ENCODE measurements at places on chromosomes 1 and 21.

GRCh38 chr21:37711836-37712568, 204.3 kb downstream of the KCNJ6 start:
- DNase-seq, result peak; percentile 67

- no peak for DNase-seq
Observed at GRCh38 chr1:14842361-14842760, 243.9 kb downstream of the KAZN start.

DNA sequence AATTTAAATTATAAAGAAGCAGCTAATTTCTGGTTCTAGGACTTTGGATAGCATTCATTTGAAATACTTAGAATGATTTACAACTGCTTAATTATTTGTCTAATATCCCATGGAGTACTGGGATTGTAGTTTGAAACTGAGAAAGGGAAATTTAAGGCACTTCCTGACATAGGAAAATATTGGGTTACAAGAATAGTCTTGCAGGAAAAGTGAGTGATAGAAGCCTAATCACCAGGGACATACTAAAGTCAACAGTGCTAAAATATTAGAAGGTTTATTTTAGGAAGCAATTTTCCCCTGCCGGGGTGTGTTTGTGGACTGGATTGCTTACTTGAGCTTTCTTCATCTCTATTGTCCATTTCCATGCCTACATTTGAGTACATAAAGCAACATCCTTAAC, 661.6 kb downstream of the ADGRL2 start:
- no peak for DNase-seq

DNA sequence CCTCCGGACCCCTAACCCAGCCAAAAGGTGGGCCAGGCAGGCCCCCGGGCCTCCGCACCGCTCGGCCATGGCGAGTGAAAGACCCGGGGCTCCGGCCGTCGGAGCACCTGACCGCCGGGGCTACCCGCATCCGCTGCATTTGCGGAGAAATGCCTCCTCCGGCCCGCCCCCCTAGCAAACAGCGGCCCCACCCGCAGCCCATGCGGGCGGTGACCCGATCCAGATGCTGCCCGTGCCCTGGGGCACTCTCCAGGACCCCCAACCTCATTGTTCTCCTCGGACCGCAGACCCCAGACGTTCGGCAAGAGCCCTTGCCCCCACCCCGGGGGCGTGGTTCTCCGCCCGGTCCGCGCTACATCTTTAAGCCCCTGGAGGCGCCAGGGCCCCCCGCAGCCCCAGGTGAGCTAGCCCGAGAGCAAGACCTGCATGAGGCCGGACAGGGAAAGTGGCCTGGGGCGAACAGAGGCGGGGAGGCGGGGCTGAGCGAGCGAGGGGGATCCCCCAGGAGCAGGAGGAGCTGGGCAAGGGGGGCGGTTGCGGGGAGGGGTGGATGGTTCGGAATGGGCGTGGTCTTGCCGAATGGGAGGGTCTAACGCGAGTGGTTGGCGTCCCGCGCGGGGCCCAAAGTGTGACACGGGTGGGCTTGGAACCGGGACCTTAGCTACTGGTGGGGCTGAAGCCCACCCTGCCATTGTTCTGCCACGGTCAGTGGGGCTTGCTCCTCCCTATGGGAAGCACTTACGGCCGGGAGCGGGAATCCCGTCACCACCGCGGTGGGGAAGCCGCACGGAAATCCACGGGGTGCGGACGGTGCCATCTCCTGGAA, 6.3 kb upstream of the CRYBG2 start:
- peak; percentile 82 for DNase-seq

DNA sequence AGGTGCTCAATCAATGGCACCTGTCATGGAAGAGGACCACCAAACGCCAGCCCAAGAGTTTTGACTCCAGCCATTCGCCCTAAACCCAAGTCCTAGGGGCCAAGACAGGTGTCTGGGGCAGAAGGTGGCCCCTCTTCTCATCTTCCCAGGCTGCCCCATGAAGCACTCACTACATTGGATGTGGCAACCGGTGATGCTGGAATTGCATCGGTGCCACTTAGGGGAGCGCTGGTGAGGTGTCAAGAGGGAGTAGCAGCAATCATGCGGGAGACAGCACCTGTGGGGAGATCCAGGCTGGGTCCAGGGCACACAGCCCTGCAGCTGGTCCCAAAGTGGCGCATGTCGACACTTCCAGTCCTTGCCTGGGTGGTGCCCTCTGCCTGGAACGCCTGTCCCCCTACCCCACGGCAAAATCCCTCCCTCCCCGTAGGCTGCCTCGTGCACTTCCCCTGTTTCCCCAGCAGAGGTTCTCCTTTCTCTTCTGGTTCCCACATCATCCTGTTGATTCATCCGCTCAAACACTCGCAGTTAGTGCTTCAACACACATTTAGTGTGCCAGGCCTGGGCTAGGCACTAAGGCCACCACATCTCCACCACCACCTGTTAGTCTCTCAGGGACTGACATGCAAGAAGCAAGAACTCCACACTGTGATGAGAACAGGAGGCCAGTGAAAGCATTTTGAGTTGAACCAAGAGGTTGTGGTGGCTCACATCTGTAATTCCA, 18.5 kb downstream of the PLA2G2D start:
- no peak for DNase-seq

DNA sequence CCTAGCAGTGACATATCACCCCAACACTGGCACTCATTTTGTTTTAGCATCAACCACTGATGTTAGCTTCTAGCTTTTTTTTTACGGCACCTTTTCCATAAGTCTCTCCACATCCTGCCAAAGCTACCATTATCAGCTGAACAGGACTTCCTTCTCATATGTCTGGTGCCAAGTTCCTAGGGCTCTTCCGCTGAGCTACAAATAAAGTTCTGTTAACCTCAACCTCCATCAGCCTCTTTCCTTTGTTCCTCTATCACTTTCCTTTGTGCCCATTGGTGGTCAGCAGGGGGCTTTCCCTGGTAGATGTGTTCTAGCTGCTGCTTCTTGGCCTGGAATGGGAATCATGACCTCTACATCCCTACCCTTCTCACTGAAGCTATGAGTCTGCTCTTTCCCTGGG, 163.8 kb downstream of the FAF1 start:
- DNase-seq, result no peak

GRCh38 chr1:87867626-87868025, 538.9 kb downstream of the LMO4 start:
- DNase-seq, result no peak

- DNase-seq, result no peak
Observed at GRCh38 chr1:174692313-174692712, 244.5 kb downstream of the GPR52 start.

GRCh38 chr1:81693316-81693715, 107.4 kb upstream of the ADGRL2 start:
- no peak for DNase-seq

- DNase-seq, result no peak
Observed at GRCh38 chr1:174671826-174672225, 224.1 kb downstream of the GPR52 start.

GRCh38 chr1:246417813-246418564, 89.1 kb downstream of the SMYD3 start:
- no peak for DNase-seq

DNA sequence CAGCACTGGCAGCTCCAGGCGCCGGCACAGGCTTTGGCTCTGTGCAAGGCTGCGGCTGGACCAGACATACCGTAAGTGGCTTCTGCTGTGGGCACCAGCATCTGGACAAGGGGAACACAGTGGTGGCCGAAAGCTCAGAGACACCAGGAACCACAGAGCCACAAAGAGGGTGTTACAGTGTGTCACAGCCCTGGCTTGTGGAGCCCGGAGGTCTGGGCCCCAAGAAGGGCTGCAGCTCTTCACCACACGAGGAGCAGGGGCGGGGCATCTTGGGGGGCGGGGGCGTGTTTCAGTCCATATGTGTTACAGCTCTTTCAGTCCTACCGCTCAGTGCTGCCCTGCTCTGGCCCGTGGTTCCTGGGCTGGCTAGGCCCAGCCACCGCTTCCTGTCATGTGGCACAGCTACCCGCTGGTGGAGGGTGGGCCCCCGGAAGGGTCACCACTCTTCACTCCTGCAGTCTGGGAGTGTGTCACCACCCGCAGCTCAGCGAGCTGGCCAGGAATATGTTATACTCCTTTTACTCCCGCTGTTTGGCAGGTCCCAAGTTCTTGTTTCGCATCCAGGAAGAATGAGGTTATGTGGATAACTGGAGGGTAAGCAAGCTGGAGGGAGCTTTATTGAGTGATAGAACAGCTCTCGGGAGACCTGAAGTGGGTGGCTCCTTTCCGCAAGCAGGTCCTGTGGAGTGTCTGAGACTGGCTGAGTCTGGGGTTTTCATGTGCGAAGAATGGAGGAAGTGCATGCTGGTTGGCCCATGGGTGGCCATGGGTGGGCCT, 3.3 kb upstream of the LSM10 start:
- DNase-seq, result peak; percentile 73

DNA sequence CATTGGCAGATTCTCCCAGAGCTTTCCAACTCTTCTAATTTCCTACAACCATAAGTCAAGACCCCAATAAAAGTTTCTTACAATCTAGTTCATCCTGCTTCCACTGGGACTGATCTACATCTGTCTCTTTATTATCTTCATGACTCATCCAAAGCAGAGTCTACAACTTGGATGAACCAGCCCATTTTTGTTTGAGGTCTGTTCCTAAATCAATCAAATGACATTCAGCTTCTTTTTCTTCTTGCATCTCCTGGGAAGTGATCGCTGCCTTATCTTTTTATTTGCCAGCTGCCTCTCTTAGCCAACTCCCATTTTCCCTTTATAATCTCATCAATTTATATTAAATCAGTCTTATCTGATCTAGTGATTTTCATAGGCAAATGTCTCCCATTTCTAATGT, 105.6 kb downstream of the ERG start:
- DNase-seq, result no peak

- no peak for DNase-seq
Observed at GRCh38 chr1:113534130-113534817, 144.0 kb downstream of the MAGI3 start.

DNA sequence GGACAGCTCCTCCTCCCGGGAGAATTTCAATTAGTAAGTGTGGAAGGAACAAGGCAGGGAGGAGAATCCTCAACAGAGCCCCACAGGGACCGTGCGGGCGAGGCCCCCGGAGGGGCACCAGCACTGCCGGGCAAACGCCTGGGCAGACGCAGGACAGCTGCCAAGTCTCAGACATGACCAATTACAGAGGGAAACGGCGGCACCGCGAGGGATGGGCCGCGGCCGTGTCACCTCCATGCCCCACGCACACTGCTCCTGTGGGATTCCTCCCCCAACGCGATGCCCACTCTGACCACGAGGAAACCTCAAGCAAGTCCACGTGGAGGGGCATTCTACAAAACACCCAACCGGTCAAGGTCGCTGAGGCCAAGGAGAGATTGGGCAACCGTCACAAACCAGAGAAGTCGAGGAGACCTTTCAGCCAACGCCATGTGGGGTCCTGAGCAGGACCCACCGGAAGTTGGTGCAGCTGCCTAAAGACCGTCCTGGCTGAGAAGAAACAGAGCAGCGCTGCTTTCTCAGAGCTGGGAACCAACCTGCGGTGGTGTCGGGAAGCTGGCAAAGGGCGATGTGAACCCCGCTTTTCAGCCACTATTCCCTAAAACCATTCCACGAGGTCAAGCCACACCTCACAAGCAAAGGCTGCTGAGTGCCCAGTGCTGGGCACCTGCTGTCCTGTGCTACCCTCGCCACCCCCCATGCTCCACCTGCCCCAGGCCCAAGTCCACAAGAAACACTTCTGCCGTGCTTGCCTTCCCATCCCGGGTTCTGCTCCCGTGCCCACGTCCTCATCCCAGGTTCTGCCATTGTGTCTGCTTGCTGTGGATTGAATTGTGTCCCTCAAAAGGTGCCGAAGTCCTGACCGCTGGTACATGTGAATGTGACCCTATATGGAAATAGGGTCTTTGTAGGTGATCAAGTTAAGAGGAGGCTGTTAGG, 1.4 kb upstream of the KRTAP10-4 start:
- peak; percentile 46 for DNase-seq

GRCh38 chr1:25062621-25063255, 132.7 kb upstream of the RUNX3 start:
- DNase-seq, result no peak

GRCh38 chr1:175408986-175409385, 216.4 kb upstream of the KIAA0040 start:
- no peak for DNase-seq

- no peak for DNase-seq
Observed at GRCh38 chr1:231029841-231030240, 10.2 kb downstream of the FAM89A start.

DNA sequence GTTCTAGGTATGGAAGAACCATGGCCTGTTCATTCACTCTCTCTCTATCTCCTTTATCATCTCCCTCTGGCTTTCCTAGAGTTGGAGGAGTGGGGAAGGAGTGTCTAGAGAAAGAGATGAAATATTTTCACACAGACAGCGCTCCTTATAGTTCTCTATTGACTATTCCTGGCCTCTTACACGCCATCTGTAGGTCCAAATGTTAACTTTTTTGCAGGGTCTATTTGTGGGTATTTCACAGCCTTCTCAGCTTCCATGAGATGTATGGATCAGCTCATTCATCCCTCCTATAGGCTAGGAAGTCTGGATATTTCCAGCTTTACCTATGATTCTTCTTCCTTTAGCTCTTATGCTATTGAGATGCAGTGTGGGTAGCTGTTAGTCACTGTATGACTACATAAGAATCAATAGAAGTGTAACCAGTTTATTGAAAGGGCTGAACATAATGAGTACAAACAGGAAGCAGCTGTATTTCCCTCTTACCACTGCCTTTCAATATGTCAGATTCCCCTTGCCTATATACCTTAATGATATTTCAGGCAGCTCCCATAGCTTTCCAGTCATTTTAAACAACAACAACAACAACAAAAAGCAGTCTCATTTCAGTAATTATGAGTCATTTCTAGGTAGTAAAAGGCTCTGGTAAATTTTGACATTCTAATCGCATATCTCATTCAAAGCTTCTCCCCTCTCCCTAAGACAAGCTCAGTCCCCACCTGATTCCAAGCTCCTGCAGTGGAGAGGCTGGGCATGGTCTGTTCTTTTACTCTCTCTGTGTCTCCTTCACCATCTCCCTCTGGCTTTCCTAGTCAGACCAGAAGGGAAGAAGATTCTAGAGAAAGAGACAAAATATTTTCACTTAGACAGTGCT, 149.5 kb downstream of the TTLL7 start:
- DNase-seq, result no peak

Measured in activated effector memory CD4-positive, alpha-beta T cell treated with anti-CD3 and anti-CD28 coated beads, Interleukin-2, amount 50 U/mL, for 16 hours (primary cell).